CD4-positive, alpha-beta T cell treated with Interleukin-4 for 1 hour (primary cell): ENCODE measurements at places on chromosomes 6 and 20.
A peak's percentile ranks its signal among the peaks of the same experiment; 100 is the strongest.

GRCh38 chr20:19661717-19662636 lies 96.1 kb upstream of the RIN2 start:
- DNase-seq = peak; percentile 62

- no peak for DNase-seq
These were observed 354.1 kb upstream of the MAP3K7 start for GRCh38 chr6:90940812-90941481.

DNA sequence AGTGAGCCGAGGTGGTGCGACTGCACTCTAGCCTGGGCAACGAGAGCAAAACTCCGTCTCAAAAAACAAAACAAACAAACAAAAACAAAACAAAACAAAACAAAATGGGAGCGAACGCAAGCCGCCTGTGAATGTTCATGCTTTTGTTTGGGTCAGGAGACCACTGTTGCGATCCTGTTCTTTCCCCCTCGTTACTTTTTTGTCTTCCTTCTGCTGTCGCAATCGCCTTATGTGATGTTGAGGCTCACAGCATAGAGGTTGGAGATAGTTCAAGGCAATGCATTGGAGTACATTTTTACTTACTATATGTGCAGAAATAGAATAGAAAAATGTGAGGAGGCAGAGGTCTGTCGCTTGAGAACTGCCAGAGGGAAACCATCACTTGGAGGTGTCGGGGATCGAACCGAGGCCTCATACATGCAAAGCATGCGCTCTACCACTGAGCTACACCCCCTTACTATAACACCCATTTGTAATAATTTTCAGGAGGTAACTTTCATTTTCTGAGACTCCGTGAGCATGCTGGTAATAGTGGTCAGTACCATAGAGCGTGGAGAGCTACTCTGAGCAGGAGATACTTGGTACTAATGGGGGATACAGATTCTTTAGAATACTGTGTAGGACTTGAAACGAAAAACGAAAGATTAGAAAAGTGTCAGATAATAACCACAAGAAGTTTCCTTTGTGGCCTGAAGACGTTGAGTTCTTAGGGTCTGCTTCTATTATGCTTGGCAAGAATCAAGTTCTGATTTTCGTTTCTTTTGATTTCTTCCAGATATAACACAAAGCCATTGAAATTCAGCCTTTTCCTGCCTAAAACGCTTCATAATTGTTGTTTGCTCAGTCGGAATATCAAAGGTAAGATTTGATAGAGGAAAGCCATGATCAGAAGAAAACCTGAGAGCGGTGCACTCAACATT lies 121.1 kb downstream of the TRIM27 start:
- no peak for DNase-seq

DNA sequence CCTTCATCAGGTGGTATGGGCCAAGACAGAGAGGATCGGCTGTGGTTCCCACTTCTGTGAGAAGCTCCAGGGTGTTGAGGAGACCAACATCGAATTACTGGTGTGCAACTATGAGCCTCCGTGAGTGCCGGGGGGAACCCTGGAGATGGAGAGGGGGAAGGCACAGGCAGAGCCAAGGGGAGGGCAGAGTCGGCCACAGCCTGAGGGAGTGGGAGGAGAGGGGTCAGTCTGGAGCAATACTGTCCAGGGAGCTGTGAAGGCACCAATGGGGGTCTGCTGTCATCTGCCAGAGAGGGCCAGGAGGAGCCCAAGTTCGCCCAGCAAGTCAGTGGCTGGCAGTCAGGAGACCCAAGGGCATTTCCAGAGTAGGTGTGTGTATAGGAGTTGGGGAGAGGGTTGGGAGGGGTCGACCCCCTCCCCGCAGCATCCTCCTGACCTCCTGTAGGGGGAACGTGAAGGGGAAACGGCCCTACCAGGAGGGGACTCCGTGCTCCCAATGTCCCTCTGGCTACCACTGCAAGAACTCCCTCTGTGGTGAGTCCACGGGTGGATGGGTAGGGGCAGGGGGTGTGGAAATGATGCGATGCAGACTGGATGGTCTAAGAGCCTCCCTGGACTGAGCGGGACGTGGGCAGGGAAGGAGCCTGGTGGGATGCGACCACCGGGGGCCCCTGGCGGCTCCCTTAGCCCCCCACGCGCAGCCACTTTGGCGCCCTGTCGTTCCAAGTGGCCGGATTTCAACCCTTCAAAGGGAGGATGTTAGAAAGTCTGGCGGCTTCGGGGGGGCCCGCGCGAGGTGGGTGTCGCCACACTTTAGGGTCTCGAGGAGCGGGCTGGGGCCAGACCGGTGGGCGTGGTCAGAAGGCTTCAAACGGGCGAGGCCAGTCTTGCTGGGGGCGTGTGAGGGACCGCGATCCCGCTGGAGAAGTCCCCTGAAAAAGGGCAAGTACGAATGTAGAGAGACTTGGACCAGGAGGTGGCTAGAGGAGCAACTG lies 7.2 kb downstream of the PI16 start:
- no peak for DNase-seq

DNA sequence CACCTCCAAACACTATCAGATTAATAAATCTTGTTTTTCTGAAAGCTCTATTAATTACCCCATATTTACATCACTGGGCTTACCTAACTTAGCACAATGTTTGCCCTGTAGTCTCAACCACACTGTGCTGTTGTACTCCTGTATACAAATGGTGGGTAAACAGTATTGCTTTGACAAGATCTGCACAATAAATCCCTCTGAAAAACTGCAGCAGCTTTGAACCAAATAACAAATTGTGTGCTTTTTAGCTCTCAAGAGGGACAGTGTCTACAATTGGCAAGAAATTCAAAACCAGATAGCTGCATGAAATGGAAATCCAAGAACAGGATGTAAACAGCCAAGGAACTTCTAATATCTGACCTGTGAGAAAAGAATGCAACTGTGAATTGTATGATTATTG lies 10.4 kb downstream of the KIF6 start:
- no peak for DNase-seq

GRCh38 chr20:37406010-37406998 lies 60.4 kb downstream of the SRC start:
- DNase-seq = no peak

- no peak for DNase-seq
These were observed 4.9 kb upstream of the HMGA1 start for GRCh38 chr6:34231566-34232336.

- DNase-seq = no peak
These were observed 57.1 kb downstream of the KIZ start for GRCh38 chr20:21182832-21183563.

DNA sequence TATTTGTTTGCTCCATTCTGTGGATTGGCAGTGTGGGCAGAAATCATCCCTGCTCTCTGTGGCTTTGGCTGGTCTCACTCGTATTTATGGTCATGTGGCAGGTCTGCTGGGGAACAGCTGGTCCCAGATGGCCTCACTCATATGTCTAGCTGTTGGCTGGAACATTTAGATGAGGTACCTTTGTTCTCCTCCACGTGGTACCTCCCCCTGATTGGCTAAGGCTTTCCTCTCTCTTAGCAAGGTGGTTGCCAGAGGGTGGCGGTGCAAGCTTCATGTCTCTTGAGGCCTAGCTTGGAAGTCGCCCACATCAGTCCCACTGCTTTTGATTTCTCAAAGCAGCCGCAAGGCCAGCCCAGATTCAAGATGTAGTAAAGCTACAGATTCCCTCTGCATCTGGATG lies 348.5 kb upstream of the BTBD3 start:
- DNase-seq = no peak

GRCh38 chr20:10434467-10434831 lies 427 bp upstream of the MKKS start:
- peak; percentile 89 for DNase-seq

DNA sequence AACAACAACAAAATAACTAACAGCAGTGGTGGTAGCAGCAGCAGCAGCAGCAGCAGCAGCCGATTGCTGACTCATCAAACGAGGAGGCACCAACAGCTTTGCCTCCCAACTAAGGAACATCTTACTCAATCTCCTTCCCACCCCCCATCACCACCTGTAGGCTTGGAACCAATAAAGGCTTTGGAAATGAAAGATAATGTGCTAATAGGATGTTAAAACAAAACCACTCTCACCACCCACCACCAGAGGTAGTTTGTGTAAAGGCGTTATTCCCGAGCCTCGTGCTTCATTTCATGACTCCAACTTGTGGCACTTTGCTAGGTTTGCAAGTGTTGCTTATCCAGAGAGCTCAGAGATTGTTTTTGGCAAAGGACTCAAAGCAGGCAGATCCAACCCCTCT lies 346.5 kb downstream of the CD83 start:
- DNase-seq = no peak

DNA sequence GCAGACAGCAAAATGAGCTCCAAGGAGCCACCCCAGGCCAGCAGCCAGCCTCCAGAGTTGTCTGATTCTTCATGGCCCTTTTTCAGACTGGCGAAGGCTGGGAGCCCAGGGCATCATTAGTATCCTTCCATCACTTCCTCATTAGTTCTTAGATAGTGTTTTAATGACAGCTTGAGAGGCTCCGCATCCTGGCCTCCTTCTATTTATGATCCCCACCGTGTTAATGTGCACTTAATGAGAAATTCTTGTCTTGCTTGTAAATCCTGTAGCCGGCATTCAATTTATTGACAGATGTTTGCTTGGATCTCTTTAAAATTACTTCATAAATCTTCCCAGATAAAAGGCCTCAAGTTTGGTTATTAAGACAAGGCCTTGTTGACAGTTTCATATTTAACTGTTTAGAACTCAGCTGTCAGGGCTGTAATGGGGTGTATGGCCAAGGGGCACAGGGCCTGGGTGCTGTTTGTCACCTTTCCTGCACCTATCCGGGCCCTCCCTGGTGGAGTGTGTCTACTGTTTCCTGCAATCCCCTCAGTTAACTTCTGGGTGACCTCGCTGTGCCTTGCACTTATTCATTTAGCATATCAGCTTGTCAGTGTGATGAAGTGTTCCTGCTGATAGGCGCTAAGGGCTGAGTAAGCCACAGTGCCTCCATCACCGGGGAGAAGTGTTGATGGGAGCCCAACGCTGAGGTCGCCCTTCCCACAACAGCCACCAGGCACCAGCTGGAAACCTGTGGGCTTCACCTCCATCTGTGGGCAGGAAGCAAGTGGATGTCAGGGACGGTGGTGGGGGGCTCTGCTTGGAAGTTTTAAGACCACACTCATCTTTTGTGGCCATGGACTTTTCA lies 169.3 kb downstream of the TSHZ2 start:
- DNase-seq = no peak

GRCh38 chr6:160297310-160297709 lies 38.7 kb upstream of the SLC22A2 start:
- DNase-seq = no peak

DNA sequence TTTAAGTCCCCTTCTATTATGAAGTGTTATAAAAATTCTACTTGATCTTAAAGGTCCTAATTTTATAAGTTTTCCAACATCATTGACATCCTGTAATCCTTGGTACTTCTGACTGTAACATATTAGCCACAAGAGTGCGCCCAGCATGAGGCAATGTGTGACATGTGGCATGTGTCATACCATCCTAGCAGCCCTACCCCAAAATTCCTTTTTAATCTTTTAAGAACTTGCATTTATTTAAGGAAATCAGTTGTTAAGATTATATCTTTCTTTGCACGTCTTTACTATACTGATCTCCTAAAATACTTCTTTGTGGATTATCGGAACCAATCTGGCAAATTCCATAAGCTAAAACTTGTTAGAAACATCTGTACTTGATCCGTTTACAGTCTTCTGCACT lies 167.1 kb upstream of the SLC24A3 start:
- no peak for DNase-seq

- no peak for DNase-seq
These were observed 22.4 kb upstream of the SNX9 start for GRCh38 chr6:157800420-157801237.

GRCh38 chr6:150734235-150734634 lies 131.3 kb upstream of the MTHFD1L start:
- DNase-seq = no peak

GRCh38 chr6:160139420-160139851 lies 17.8 kb downstream of the SLC22A1 start:
- DNase-seq = no peak

- DNase-seq = no peak
These were observed 200.9 kb downstream of the NFATC2 start for GRCh38 chr20:51341581-51341980.

- no peak for DNase-seq
These were observed 70.4 kb downstream of the PLAGL1 start for GRCh38 chr6:143937668-143937970.

DNA sequence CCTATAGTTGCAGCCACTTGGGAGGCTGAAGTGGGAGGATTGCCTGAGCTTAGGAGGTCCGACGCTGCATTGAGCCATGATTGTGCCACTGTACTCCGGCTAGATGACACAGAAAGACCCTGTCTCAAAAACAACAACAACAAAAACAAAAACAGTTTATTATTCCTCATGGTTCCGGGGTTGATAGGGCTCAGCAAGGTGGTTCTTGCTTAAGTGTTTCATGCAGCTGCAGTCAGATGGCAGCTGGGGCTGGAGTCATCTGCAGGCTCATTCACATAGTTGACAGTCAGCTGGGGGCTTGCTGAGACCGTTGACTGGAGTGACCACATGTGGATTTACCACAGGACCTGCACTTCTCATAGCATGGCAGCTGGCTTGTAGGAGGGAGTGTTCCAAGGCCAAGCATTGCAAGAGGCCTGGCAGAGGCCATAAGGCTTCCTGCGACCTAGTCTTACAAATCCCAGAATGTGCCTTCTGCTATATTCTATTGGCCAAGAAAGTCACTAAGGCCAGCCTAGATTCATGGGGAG lies 28.9 kb upstream of the NNAT start:
- no peak for DNase-seq

DNA sequence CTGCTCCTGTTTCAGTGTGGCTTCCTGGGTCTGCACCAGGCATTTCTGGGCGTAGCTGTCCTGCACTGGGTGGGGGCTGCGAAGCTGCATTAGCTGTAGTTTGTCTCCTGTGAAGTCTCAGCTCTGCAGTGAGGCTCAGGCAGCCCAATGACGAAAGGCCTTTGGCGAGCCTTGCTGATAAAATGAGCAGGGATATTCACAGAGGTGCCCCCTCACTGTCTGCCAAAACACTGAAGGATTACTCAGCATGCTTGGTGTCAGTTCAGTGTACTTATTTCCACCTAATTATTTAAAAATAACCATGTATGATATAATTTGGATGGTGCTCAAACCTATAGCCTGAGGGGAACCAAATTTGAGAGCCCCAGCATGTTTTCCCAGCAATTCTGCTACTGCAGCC lies 73.5 kb downstream of the ECT2L start:
- DNase-seq = no peak

DNA sequence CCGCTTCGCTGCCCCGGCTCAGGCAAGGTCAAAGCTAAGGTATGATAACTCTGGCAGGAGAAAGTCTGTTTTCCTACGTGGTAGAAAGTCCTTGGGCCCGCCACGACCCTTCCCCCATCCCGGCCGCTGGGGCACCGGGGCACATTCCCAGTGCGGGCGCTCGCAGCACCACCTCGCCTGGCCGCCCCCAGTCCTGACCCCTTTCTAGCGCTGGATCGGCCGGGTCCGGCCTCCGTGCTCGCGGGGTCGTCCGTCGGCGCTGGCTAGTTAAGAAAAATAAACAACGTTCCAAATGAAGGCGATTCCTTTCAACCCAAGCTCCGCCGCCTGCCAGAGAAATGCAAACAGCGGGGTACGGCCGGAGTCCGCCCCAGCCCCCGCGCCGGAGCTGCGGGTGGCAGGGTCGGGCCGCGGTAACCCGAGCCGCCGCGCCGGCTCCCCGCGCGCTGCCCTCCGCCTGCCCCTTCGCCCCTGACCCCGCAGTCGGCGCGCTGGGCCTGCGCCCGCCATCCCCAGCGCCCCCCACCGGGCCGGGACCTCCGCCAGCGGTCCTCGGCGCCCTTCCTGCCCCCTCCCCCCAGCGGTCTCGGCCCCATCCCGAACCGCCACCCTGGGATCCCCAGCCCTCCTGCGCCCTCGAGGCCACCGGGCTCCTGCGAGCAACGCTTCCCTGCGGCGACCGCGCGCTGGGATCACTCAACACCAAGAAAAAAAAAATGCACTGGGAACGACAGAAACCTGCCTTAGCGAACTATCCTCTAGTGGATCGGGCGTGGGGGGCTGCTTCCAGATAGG lies 37.6 kb downstream of the NCR2 start:
- DNase-seq = no peak

GRCh38 chr6:162442687-162443086 lies 284.9 kb downstream of the PRKN start:
- no peak for DNase-seq
